ENCODE measurements at places on chromosomes 4 and X.

DNA sequence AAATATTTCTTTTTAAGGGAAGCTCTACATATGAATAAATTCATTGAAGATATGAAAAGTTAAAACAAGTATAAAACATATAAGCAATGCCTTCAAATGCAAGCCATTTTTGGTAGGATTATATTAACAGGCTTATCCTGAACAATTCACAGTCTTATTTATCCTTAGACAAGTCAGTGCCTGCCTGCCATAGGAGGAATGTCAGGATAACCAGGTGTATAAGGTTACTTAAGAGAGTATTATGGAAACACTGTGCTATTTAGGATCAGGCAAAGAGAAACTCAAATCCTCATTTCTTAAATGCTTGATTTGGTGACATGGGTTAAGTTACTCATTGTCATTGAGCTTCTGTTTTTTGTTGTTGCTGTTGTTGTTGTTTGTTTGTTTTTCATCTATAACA, 2029.9 kb upstream of the AGA start:
- no peak for DNase-seq

GRCh38 chr4:137681081-137681480, 148.8 kb upstream of the PCDH18 start:
- no peak for DNase-seq

- DNase-seq = peak; percentile 27
Measured at GRCh38 chr4:125013891-125014290, 300.9 kb upstream of the FAT4 start.

- DNase-seq = no peak
Measured at GRCh38 chrX:139324756-139325155, 205.8 kb upstream of the F9 start.

DNA sequence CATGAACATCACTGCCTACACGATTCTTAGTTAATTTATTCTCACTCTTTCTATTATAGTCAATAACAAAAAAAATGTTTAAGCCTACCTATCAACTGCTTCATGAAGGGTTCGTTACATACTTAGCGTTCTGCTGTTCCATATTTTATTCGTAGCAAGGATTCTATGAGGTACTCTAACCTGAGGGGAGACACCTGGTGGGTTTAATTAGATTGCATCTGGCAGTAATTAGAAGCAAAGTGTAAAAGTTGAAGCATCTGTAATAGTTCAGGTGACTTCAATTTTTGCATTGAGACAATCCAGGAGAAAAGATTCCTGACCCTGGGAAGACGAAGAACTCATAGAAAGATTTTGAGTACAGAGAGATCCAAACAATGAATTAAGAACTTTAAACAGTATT, 1655.8 kb upstream of the TENM3 start:
- no peak for DNase-seq

DNA sequence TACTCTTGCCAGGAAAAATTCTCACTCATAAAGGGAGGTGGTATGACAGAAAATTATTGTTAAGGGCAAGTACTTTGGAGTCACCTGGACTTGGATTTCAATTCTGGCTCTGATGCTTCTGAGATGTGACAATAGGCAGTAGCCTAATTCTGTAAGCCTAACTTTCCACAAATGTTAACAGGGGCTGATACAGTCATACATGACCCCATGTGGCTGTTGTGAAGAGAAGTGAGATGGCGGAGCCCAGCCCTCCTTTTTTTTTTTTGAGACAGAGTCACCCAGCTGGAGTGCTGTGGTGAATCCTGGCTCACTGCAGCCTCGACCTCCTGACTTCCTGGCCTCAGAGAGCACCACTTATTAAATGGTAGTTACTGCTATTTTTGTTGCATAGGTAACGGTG, 54.4 kb upstream of the IRF2 start:
- DNase-seq = no peak

DNA sequence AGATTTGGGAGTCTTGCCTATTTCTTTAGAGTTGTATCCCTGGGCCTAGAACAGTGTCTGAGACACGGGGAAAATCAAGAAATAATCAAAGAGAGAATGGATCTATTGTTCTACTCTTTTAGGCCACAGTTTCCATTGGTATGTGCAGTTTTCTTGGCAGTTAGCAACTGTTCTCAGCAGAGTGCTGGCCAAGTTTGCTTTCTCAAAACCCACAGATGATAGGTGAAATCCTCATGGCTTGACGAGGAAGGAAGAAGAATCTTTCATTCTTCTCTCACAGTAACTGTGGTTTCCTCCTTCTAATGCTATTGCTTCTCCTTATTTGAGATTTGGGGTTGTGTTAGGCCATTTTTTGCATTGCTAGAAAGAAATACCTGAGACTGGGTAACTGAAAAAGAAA, 42.2 kb downstream of the AGA start:
- no peak for DNase-seq

- DNase-seq = no peak
Measured at GRCh38 chr4:115090483-115091075, 22.8 kb downstream of the NDST4 start.

- DNase-seq = no peak
Measured at GRCh38 chr4:173490256-173490655, 39.8 kb downstream of the HAND2 start.

DNA sequence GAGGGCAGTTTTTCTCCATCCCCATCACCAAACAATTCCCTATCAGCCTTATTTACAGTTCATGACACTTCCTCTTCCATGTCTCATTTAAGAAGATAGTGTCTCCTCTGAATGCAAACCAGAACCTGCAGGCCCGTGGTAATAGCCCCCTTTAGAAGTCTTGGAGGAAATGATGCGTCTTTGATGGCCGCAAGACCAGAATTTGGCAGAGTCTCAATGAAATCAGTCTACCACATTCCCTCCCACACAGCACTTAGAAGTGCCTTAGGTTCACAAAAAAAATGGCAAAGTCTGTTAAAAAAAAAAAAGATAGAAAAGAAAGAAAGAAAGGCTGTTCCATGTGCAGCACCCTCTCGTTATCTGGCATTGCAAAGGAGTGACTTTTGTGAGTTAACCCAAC, 2.1 kb upstream of the KDR start:
- DNase-seq = no peak

DNA sequence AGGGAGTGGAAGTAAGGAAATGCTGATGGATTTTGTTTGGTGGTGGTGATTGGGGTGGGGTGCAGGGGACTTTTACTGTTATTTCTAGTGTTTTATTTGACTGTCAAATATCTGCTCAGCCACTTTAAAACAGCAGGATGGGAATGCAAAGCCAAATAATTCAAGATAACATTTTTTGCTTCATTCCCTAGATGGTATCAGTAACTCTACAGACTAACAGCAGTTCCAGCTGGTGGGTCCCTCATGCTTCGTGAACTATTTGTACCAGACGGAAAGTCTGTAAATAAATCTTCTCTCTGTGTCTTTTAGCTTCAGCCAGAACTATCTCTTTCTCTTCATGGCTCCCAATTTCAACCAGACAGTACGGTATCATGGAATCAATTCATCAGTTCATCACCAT, 27.5 kb downstream of the GPR143 start:
- no peak for DNase-seq

DNA sequence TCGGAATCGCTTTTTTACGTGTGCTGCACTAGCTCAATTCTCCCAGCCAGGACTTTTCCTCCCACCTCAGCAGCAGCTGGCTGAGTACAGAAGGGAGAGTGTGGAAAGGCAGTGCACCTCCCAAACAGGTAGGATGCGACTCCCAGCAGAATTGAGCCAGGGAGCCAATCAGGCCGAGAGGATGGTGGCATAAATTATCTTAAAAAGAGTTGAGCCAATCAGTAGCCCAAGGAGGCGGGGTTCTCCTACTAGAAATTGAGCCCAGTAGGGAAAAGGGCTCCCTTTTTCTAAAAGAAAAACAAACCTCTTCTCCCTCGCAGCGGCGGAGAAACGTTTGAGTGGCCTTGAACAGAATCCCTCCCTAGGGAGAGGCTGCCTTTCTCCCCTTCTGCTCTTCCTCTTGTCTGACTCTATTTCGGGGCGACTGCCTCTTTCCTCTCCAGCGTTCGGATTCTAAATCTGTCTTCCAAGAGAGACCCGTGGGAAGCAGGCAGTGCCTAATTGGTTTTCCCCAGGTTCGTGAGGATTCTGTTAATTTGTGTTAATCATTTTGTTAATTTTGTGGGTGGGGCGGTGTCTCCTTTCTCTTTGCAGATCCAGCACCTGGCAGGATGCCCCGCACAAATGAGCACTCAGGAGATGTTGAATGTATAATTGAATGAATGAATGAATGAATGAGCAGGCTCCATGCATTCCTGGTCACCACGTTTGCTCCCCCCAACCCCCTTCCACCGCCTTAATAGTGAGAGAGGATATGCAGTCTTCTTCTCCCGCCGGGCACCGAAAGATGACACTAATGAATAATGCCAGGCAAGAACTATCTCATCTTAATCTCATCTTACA, at the start of gene GABRG1:
TSS of gene GABRG1 (minus strand) at position 142 of the 843 bp plus-strand sequence. CDS start at position 1, 141 bp downstream.
- DNase-seq = no peak

GRCh38 chrX:45233531-45233930, 32.9 kb upstream of the DIPK2B start:
- no peak for DNase-seq
